ENCODE measurements at places on chromosomes 13 and 19. TPM values are rescaled to one million over a fixed set of nuclear protein-coding genes. Genes with fewer than 3 reads are reported as not detected.

Gene RYR1
- total RNA-seq, result 2.5 TPM

Gene GZMM
- 27.4 TPM for total RNA-seq

Gene KIR2DL1
- total RNA-seq, result not detected

Gene ANO8
- 5.8 TPM for total RNA-seq

Gene ZSCAN1
- total RNA-seq, result not detected

Gene ZNF439
- total RNA-seq, result 5.6 TPM

Data from activated CD4-positive, alpha-beta memory T cell treated with anti-CD3 and anti-CD28 coated beads for 36 hours (primary cell).